ENCODE measurements at places on chromosomes 7 and 10. TPM values are rescaled to one million over a fixed set of nuclear protein-coding genes. Genes with fewer than 3 reads are reported as not detected.

Gene AP1S1
- polyA plus RNA-seq = 32.0 TPM

- peaks cover 6% of the 10 kb centered on the region for H3K4me1 ChIP-seq
- H3K27ac ChIP-seq = no peak overlapping the region
- no peak overlapping the region for H3K4me3 ChIP-seq
- no peaks in the 10 kb centered on the region for H3K27me3 ChIP-seq
- DNase-seq = no peak
- H3K36me3 ChIP-seq = no peaks in the 10 kb centered on the region
Measured at GRCh38 chr7:81549484-81550016, 220.3 kb downstream of the HGF start.

GRCh38 chr10:29723726-29724125 is 89.0 kb upstream of the SVIL start:
- no peak overlapping the region for H3K27ac ChIP-seq
- DNase-seq = no peak
- no peaks in the 10 kb centered on the region for H3K36me3 ChIP-seq

Gene GRID1
- 0.07 TPM for polyA plus RNA-seq

DNA sequence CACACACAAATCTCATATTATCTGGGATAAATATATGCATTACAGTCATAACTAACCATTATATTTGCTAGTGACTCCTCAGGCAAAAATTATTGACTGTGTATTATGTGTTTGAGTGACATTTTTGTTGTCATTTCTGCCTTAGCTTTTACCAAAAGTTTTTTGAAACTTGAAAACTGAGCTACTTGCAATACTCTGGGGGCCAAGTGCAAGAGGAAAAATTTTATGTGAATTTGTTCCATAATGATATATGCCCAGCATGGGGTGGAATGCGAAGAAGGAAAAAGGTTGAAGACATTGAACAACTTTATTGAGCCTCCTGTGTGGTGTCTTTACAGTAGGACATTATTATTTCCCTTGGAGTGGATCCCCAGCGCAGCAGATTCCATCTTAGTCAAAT is 176.8 kb upstream of the FERD3L start:
- H3K27me3 ChIP-seq = no peaks in the 10 kb centered on the region
- no peak overlapping the region for H3K4me3 ChIP-seq
- no peak overlapping the region for H3K27ac ChIP-seq
- no peak for DNase-seq
- no peaks in the 10 kb centered on the region for H3K36me3 ChIP-seq

Gene ASZ1
- polyA plus RNA-seq = 0.10 TPM

Gene TMEM254
- 33.7 TPM for polyA plus RNA-seq

Gene OPN1SW
- 0.80 TPM for polyA plus RNA-seq

Gene SCRN1
- 36.7 TPM for polyA plus RNA-seq

DNA sequence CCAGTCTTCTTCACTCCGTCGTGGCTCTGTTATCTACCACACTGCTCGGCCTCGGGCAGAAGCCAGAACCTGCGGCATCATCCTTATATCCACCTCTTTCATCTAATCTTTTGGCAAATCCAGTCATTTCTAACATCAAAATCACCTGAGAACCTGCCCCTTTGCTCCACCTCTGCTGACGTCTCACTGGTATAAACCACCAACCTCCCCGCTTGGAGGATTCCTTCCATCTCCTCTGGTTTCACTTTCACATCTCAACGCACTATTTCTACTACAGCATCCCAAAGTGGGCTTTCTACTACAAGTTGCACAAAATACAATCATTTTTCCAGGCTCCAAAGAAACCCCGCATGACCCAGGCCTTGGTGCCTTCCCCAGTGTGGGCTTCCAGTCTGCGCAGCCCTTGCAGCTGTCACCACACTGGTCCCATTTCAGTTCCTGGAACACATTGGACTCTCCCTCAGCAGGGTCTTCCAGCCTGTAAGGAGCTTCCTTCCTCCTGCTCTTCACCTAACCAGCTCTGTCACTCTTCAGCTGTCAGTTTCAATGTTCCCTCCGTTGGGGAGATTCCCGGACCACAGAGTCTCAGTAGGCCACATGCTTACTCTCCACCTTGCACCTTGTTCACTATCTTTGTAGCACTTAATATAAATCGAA is 85.0 kb downstream of the PRKCQ start:
- H3K4me1 ChIP-seq = no peaks in the 10 kb centered on the region
- no peaks in the 10 kb centered on the region for H3K36me3 ChIP-seq
- H3K27ac ChIP-seq = no peak overlapping the region

GRCh38 chr7:1439373-1440363 is 19.6 kb downstream of the MICALL2 start:
- no peak overlapping the region for H3K4me3 ChIP-seq
- no peak overlapping the region for H3K27ac ChIP-seq
- no peaks in the 10 kb centered on the region for H3K4me1 ChIP-seq
- DNase-seq = no peak

GRCh38 chr10:95246582-95247051 is 44.2 kb downstream of the PDLIM1 start:
- no peaks in the 10 kb centered on the region for H3K27me3 ChIP-seq
- peaks cover 14% of the 10 kb centered on the region for H3K4me1 ChIP-seq
- H3K27ac ChIP-seq = peak overlapping the region; percentile 36
- no peak overlapping the region for H3K4me3 ChIP-seq
- DNase-seq = peak; percentile 91

Gene FEZF1
- polyA plus RNA-seq = 0.19 TPM

- no peak overlapping the region for H3K4me3 ChIP-seq
- no peaks in the 10 kb centered on the region for H3K36me3 ChIP-seq
- peak; percentile 32 for DNase-seq
- H3K27me3 ChIP-seq = no peaks in the 10 kb centered on the region
Measured at GRCh38 chr10:59536167-59537014, 173.3 kb downstream of the SLC16A9 start.

GRCh38 chr7:302054-302992 is 12.4 kb downstream of the FOXL3 start:
- no peak for DNase-seq
- no peak overlapping the region for H3K4me3 ChIP-seq
- no peaks in the 10 kb centered on the region for H3K4me1 ChIP-seq
- no peak overlapping the region for H3K27ac ChIP-seq
- no peaks in the 10 kb centered on the region for H3K27me3 ChIP-seq

Gene CRPPA
- 2.5 TPM for polyA plus RNA-seq

DNA sequence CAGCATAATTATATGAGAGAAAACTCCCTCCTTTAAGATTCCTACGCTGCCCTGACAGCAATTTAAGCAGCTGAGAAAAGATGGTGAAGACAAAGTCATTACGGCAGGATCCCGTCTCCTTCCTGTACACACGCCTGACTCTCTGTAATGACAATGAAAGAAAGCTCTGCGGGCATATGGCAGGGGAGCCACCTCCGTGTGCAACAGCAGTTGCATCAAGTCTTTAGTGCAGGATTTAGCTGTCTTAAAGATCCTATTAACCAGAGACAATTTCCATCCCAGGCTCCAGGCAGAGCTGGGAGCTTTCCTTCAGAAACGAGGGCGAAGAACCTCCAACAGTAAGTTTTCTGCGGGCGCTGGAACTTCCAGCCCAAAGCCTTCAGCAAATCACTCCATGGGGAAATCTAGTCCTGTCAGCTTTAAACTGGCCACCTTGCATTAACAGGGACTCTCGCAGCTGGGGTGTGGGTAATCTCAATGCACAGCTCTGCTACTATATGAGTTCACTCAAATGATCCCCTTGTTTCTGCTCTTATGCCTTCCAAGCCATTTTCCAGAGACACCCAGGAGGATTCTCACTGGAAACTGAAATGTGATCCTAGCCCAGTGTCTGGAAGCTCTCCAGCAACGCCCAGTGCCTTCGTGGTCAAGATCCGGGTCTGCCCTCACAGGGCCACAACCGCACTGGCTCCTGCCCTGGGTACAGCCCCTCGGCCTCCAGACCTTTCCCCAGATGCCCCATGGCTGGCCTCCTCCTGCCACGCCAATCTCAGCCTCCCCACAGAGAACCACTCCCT is 74.9 kb downstream of the CTBP2 start:
- peak overlapping the region; percentile 76 for H3K27ac ChIP-seq
- DNase-seq = no peak
- H3K36me3 ChIP-seq = no peaks in the 10 kb centered on the region
- peaks cover 11% of the 10 kb centered on the region for H3K4me1 ChIP-seq

DNA sequence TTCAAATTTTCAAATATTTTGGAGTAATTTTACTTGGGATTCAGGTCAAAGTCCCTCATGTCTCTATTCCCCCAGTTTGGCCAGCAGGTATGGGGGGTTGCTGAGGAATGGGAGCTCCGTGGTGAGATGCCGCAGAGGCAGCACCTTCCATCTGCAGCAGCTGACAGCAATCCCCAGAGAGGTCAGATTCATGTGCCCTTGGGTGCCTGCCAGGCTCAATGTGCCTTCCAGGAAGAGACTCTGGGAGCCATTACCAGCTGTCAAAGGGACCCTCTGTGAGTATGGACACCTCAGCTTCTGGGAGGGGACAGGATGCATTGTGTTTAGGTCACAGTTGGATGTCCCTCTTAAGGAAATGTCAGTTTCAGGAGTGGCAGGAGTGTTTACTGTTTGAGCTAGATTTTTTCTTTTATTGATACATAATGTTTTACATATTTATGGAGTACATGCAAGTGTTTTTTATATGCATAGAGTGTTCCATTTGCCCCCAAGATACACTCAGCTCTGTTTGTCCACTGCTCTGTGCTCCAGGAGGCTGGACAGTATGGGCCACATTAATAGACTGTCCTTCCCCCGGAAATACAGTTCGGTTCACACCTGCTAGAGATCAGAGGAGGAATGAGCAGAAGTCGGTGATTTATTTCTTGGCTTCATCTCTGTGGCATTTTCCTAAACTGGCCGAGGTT is 75.3 kb upstream of the GRB10 start:
- H3K27me3 ChIP-seq = no peaks in the 10 kb centered on the region
- H3K4me1 ChIP-seq = no peaks in the 10 kb centered on the region
- H3K36me3 ChIP-seq = no peaks in the 10 kb centered on the region
- H3K27ac ChIP-seq = no peak overlapping the region
- DNase-seq = no peak

- H3K4me3 ChIP-seq = no peak overlapping the region
- H3K27me3 ChIP-seq = no peaks in the 10 kb centered on the region
- H3K36me3 ChIP-seq = no peaks in the 10 kb centered on the region
- peaks cover 26% of the 10 kb centered on the region for H3K4me1 ChIP-seq
- DNase-seq = no peak
Measured at GRCh38 chr10:14587540-14588083, 187.1 kb downstream of the FAM107B start.

Gene SCART1
- 0.22 TPM for polyA plus RNA-seq

Gene PRKCQ
- polyA plus RNA-seq = 0.21 TPM

Gene GNGT1
- not detected for polyA plus RNA-seq

- no peaks in the 10 kb centered on the region for H3K27me3 ChIP-seq
- no peak for DNase-seq
- H3K4me3 ChIP-seq = no peak overlapping the region
Measured at GRCh38 chr10:3136336-3136735, 36.2 kb downstream of the PITRM1 start.

Gene ZNF511
- 48.5 TPM for polyA plus RNA-seq

- DNase-seq = peak; percentile 66
- peaks cover 5% of the 10 kb centered on the region for H3K4me1 ChIP-seq
- H3K4me3 ChIP-seq = peak overlapping the region; percentile 59
- H3K36me3 ChIP-seq = no peaks in the 10 kb centered on the region
Measured at GRCh38 chr10:119652361-119652730, 1.2 kb downstream of the BAG3 start.

GRCh38 chr7:88299126-88299525 is 7.6 kb downstream of the STEAP4 start:
- H3K27me3 ChIP-seq = no peaks in the 10 kb centered on the region
- no peaks in the 10 kb centered on the region for H3K36me3 ChIP-seq
- DNase-seq = no peak
- no peak overlapping the region for H3K27ac ChIP-seq
- H3K4me1 ChIP-seq = no peaks in the 10 kb centered on the region

- H3K36me3 ChIP-seq = no peaks in the 10 kb centered on the region
- H3K4me3 ChIP-seq = no peak overlapping the region
- no peak for DNase-seq
- H3K4me1 ChIP-seq = no peaks in the 10 kb centered on the region
- no peak overlapping the region for H3K27ac ChIP-seq
Measured at GRCh38 chr10:126734015-126734414, 63.5 kb upstream of the C10orf90 start.

Gene RADIL
- 0.53 TPM for polyA plus RNA-seq

DNA sequence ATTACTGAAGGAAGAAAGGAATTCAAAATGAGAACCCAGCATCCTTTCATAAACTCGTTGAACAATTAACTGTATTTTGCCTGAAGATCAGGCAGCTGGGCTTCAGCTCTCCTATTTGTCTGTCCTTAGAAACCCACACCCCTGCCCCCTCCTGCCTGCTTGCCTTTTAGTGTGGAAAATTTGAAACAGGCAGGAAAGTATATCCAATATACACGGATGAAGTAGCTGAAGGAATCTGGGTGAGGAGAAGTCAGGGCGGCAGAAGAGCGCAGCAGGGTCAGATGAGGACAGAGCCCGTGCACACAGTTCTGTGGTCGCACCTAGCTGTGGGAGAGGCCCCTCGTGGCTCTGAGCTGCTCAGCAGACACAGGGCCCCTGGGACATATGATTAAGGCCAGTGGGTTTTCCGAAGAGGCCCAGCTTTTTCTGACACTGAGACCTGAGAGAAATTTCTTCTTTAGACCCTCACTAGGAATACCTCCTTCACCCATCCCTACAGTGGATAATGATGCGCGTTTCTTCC is 87.9 kb downstream of the ACTR3B start:
- no peaks in the 10 kb centered on the region for H3K4me1 ChIP-seq
- no peaks in the 10 kb centered on the region for H3K27me3 ChIP-seq
- H3K36me3 ChIP-seq = no peaks in the 10 kb centered on the region
- DNase-seq = no peak
- H3K27ac ChIP-seq = no peak overlapping the region

DNA sequence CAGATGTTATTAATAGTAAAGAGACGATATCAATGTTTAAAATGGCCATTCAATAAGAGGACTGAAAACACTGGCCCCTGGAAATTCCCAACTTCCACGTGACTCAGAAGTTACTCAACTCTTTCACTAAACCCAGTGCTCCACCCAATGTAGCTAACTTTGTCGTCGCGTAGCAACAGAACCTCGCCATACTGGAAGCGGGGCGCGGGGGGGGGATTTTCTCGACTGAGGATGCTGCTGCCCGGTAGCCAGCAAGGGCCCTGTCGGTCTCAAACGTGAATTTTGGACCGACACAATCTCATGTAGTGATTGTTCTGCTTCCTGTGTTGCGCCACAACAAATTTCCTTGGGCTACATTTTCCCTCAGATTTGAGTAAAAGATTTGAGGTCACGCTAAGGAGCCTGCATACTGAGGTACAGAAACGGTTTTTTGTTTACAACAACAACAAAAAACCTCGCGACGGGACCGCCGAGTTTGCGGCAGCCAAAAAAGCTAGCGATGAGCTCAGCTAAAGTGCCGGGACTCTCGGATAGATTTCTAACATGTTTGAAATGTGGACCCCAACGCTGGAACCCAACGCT is 977 bp upstream of the SFR1 start:
- no peaks in the 10 kb centered on the region for H3K27me3 ChIP-seq
- peaks cover 7% of the 10 kb centered on the region for H3K4me1 ChIP-seq
- H3K27ac ChIP-seq = peak overlapping the region; percentile 98
- peak; percentile 96 for DNase-seq
- H3K4me3 ChIP-seq = peak overlapping the region; percentile 33

- H3K27me3 ChIP-seq = no peaks in the 10 kb centered on the region
- H3K4me3 ChIP-seq = no peak overlapping the region
- H3K36me3 ChIP-seq = no peaks in the 10 kb centered on the region
- DNase-seq = no peak
- H3K27ac ChIP-seq = no peak overlapping the region
Measured at GRCh38 chr10:11215471-11215870, 197.8 kb downstream of the CELF2 start.

Data from hepatocyte (in vitro differentiated cells).